Glomerular endothelial cell (primary cell): ENCODE measurements at places on chromosomes 13 and 19. TPM values are rescaled to one million over a fixed set of nuclear protein-coding genes. Genes with fewer than 3 reads are reported as not detected.

The ZNF667 gene
- 2.6 and 4.0 TPM in 2 replicates for total RNA-seq

The COG3 gene
- 15.3 and 21.9 TPM in 2 replicates for total RNA-seq

DNA sequence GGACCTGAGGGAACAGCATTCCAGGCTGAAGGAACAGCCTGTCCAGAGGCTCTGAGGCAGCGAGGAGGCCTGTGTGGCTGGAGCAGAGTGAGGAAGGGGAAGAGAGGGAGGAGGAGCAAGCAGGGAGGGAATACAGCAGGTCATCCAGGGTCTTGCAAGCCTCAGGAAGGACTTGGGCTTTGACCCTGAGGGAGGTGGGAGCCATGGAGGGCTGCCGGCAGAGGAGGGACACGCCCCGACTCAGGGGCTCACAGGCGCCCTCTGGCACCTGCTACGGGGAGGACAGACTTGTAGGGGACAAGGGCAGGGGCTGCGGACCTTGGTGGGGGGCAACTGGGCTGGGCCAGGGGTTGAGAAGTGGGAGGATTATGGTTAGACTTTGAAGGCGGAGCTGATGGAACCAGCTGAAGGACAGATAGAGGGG is 4.7 kb downstream of the TINCR start:
- no peak for DNase-seq

GRCh38 chr13:94188201-94188854 is 291.2 kb downstream of the DCT start:
- DNase-seq: no peak

The RSPH6A gene
- not detected in 2 replicates for total RNA-seq

DNA sequence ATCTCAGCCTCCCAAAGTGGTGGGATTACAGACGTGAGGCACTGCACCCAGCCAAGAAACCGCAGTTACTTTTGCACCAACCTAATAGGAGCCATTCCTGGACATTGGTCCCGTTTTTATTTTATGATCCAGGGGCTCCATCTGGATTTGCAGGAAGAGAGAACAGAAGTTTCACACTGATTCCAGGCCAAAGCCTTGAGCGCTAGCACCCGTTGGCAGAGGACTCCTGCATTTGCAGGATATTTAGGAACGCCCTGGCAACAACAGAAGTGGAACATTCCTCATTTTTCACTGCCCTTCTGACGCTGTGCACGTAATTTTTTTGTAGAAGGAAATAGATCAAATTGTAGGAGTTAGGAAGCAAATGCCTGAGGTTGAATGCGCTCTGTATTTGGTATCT is 11.7 kb upstream of the SULT2A1 start:
- no peak for DNase-seq

The ZNF653 gene
- 5.0 and 9.6 TPM in 2 replicates for total RNA-seq

- DNase-seq: no peak
Observed at GRCh38 chr19:45526143-45526542, 18.9 kb downstream of the VASP start.

GRCh38 chr19:3324405-3324856 is 42.0 kb upstream of the NFIC start:
- no peak for DNase-seq

The ACER1 gene
- total RNA-seq: not detected in 2 replicates

DNA sequence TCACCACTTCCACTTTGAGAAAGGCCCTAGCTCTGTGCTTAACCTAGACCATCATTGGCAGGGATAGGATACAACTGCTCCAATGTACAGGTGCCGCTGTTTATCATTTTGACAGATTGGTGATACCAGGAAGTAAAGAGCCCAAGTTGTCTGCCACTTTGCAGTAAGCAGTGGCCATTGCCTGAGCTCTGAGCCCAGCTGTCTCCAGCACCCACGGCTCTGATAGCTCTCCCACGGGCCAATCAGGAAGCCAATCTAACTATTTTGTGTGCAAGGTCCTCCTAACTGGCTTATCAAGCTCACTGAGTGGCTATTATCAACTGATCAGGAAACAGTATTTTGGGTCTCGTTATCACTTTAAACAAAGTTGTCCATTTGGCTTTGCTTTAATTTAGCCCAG is 181.1 kb downstream of the DCT start:
- no peak for DNase-seq

GRCh38 chr19:17797424-17798201 is 2.7 kb downstream of the B3GNT3 start:
- DNase-seq: no peak

The IGFL4 gene
- total RNA-seq: not detected in 2 replicates

DNA sequence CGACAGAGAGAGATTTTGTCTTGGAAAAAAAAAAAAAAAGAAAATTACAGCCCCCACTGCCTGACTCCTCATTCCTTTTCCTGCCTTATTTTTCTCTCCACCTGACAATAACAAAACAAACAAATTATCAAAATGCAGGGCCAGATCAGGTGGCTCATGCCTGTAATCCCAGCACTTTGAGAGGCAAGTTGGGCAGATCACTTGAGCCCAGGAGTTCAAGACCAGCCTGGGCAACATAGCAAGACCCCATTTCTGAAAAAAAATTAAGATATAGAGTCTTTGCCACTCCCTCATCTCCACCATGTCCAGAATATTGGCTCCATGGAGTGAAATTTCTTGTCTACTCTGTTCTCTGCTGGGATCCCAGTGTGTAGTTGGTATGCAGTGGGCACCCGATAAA is 7.2 kb downstream of the CERS4 start:
- DNase-seq: no peak

The IL17D gene
- 10.6 and 13.6 TPM in 2 replicates for total RNA-seq

DNA sequence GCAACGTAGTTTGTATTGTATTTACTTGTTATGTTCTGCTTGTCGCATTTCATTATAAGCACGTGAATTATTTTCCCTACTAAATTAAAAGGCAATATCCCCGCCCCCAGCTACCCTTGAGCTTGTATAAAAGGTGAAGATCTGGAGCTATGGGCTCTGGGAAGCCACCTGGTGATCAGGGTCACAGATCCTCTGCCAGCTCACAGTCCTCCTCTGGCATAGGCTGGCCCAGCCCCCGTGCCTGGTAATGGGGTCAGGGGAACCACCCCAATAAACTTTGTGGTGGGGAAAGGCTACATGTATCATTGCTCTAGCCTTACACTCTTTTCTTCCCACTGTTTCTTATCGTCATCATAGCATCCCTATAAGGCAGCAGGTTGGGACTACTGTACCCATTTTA is 190.2 kb upstream of the TSHZ3 start:
- no peak for DNase-seq

GRCh38 chr19:24054044-24054935 is 32.7 kb upstream of the ZNF254 start:
- no peak for DNase-seq

DNA sequence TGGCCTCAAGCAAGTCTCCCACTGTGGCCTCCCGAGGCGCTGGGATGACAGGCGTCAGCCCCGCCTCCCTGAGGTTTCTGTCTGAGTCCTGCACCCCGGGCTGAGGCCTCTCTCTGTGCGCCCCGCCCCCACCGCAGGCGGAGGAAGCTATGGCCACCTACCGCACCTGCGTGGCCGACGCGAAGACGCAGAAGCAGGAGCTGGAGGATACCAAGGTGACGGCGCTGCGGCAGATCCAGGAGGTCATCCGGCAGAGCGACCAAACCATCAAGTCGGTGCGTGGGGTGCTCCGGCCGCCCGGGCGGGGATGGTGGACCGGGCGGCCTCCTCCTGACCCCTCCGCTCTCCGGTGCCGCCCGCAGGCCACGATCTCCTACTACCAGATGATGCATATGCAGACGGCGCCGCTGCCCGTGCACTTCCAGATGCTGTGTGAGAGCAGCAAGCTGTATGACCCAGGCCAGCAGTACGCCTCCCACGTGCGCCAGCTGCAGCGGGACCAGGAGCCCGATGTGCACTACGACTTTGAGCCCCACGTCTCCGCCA is 12.7 kb downstream of the ARHGAP45 start:
- DNase-seq: no peak
